Mammary epithelial cell (primary cell): ENCODE measurements at places on chromosomes 7 and 10.

DNA sequence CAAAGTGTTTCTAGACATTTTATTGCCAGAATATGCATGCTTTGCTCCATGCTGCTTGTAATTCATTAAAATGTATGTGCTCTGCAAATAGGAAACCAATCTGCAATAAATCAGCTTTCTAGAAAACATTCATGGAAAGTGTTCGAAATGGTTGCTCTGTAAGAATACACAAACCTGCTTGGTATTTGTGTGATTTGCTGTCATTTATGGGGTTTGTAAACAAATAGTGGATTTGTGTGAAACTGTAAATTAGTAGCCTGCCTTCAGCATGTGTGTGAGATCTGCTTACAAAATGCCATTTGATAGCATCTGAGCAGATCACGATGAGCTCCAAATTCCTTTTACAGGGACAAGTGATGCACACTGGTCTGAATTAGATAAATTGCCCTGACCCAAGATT is 219.0 kb upstream of the CSTF2T start:
- DNase-seq, result no peak

- no peak for DNase-seq
These were observed 81.7 kb downstream of the GPR85 start for GRCh38 chr7:113004726-113005454.

DNA sequence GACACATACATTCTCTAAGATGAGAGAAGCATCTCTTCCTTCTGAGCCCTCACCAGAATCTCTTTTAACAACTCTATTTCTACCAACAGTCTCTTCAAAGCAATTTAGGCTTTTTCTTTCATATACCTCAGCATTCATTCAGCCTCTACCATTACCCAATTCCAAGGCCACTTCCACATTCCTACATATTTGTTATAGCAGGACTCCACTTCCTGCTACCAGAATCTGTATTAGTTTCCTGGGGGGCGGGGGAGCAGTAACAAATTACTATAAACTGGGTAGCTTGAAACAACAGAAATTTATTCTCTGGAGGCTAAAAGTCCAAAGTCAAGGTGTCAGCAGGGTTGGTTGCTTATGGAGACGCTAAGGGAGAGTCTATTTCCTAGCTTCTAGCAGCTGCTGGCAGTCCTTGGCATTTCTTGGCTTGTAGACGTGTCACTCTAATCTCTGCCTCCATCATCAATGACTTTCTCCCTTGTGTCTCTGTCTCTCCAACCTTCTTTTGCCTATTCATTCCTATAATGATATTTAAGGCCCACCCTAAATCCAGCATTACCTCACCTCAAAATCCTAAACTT is 7.4 kb downstream of the PRPS1L1 start:
- no peak for DNase-seq

DNA sequence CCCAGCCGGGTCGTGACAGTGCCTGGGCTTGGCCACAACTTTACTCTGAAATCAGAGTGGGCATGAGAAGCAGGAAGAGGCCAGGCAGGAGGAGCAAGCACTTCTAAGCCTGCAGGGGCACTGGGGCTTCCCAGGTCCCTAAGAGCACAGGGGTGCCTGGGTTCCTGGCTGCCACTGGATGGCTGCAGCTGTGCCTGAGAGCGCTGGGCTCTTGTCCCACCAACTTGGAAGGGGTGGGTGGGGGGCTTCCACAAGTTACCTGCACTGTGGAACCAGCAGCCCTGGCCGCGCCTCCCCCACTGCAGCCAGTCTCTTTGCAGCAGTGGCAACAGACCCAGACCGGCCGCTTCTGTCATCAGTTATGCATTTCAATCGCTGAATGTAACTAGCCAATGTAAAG is 434.7 kb upstream of the GRM3 start:
- DNase-seq, result no peak

GRCh38 chr7:28096713-28097112 is 83.9 kb downstream of the JAZF1 start:
- DNase-seq, result no peak

DNA sequence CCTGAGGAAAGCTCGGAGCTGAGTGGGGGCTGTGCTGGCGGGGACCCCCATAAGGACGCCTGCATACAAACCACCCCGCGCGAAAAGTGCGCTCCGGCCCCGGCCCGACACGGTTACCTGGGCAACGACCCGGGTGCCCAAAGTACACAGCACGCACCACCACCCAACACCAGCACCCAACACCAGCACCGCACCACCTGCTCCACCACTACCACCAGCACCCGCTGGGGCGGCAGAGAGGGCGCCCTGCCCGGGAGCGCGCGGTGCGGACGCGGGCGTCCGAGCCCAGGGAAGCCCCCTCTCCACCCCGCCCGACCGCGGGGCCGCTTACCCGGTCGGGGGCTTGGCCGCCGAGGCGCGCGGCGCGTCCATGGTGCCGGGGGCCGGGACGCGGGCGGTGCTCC is 345 bp downstream of the COBL start:
- DNase-seq, result no peak

DNA sequence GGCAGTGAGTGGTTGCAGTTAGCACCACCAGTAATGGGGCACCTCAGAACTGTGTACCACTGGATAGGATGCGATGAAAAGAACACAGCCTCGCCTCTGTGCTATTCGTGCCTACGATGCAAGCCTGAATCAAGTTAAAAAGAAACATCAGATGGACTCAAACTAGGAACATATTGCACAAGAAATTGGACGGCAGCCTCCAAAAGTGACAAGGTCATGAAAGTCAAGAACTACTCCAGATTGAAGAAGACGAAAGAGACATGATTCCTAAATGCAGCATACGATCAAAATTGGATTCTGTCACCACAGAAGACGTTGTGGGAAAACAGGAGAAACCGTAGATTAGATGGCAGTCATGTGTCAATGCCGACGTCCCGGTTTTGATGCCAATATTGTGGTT is 648.1 kb upstream of the FOXK1 start:
- no peak for DNase-seq

DNA sequence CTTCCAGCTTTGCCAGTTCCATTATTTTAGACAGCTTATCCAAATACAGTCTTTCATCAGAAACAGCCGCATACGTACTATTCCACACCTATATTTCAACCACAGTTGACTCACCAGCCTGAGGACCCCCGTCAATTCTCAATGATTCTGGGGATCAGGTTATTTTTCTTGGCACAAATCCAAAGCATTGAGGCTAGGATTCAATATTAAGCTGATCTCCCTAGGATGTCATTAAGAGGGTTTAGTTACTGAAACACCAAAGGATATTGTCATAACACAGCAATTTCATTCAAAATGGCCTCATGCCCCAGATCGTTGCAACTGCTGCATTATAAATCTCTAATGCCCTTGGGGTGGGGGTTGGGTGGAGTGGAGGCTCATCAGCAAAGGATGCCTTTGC is 214.6 kb downstream of the PTEN start:
- DNase-seq, result no peak

- DNase-seq, result no peak
These were observed 36.4 kb upstream of the CHCHD3 start for GRCh38 chr7:133118261-133118660.

DNA sequence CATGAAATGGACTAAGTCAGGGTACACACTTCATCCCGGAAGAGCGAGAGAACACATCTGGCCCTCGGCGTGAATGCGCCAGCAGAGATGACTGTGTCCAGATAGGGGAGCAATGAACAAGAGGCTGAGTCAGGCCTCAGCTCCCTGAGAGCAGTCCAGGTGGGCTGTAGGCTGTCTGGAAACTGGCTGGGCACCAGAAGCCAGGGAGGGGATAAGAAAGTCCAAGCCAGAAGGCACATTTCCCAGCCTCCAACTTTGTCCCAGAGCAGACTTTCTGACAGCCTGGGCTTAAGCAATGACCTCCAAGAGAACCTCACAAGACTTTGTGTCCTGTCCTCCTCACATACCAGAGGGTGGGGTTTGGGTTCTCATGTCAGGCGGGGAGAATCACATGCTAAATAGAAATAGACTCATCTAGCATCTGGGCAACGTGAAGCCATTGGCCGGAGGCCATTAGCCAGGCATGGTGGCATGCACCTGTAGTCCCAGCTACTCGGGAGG is 157.2 kb downstream of the ARHGAP12 start:
- DNase-seq, result no peak

- DNase-seq, result no peak
These were observed 91.6 kb upstream of the CCDC6 start for GRCh38 chr10:59997827-59998525.

DNA sequence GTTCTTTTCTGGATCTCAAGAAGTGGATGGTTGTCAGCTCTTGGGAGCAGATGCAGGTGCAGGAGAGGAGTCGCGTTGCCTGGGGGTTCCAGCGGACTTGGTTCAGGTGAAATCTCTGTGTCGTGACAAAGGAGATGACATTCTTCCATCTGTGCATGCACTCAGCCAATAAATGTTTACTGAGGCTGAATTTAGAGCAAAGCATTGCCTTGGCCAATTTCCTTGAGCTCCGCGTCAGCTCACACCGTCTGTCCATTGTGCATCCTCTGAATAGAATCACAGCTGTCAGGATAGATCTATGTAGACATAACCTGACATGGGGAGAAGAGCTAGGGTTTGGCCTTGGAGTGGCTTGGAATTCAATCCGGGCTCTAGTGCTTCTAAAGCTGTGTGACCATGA is 343.7 kb downstream of the GLRX3 start:
- DNase-seq, result no peak

DNA sequence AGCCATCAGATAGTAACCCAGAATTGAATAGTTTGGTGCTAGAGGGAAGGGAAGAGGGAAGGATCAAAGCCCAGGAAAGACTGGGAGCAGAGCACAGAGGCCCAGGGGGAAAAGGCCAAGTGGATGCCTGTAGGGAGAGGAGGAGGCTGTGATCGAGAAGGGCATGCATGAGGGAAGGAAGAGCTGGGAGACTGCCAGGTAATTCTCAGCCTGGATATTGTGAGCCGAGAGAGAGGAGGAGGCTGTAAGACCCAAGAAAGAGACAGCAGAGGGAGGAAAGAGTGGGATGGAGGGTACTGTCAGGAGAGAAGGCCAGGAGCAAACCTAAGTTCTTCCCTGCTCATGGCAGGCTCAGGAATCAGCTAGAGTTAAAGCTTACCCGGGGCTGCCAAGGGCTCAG is 178.2 kb downstream of the CCDC3 start:
- DNase-seq, result no peak

- peak; percentile 3 for DNase-seq
These were observed 524.8 kb upstream of the SORCS1 start for GRCh38 chr10:107689323-107689722.

DNA sequence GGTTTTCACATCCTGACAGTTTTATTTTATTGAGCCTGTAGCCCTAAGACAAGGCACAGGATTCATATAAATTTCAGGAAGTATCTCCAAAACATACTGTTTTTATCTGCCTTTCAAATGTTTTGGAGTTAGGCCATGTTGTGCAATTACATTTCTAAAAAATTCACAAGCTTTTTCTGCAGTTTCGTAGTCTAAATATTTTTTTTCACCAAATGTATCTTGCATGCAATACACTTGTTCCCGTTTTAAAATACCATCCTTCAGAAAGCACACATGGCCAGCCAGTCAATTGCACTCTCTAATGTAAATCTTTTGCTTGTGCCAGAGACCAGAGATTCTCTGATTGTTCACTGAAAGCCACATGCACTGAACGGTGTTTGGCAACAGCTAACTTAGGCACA is 161.5 kb upstream of the PRKCQ start:
- no peak for DNase-seq

GRCh38 chr7:93036807-93037206 is 81.0 kb downstream of the SAMD9 start:
- DNase-seq, result peak; percentile 50

DNA sequence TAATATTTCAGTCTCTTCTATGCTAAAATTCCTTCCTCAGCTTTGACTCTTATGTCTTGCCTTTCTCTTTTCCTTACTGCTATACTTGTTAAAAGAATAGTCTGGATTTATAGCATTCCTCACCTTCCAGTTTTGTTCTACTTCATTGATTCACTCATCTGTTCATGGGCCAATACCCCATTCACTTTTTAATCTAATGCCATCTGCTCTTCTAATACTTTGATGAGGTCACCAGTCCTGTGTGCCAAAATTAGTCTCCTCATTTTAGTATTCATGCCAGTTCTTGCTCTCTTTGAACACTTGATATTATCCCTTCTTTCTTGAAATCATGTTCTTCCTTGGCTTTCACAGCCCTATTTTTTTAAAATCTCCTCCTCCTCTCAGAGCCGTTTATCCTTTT is 19.3 kb downstream of the STK17A start:
- no peak for DNase-seq

DNA sequence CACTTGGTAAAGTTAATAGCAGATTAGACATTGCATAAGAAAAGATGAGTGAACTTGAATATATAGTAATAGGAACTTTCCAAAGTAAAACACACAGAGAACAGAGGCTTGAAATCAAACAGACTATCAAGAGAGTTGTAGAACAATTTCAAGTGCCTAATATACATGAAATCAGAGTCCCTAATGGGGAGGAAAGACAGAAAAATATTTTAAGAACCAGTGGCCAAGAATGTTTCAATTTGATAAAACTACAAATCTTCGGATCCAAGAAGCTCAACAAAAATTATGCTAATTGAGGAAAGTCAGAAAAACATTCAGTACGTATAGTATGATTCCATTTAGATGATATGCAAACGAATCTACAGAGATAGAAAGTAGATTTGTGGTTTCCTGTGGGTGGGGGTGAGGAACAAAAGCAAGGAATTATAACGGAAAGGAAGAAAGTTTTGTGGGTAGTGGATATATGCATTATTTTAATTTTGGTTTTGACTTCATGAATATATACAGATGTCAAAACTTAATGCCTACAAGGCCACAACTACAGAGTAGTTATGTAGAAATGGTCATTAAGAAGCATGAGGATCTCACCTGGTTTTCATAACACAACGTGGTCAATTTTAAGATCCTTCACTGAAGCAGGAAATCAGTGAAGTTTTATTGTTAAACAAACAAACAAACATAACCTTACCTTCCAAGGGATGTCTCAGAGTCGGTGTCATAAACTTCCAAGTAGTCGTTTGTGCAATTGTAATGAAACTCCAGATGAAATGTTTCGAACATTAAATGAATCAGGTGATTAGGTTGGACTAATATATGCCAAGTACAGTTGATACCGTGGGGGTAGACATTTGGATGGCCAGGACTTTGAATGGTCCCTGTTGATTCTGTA is 62.0 kb downstream of the CUBN start:
- no peak for DNase-seq

- DNase-seq, result no peak
These were observed 7.9 kb downstream of the HSPB1 start for GRCh38 chr7:76310102-76310957.

GRCh38 chr10:10515479-10516204 is 502.0 kb upstream of the CELF2 start:
- no peak for DNase-seq

DNA sequence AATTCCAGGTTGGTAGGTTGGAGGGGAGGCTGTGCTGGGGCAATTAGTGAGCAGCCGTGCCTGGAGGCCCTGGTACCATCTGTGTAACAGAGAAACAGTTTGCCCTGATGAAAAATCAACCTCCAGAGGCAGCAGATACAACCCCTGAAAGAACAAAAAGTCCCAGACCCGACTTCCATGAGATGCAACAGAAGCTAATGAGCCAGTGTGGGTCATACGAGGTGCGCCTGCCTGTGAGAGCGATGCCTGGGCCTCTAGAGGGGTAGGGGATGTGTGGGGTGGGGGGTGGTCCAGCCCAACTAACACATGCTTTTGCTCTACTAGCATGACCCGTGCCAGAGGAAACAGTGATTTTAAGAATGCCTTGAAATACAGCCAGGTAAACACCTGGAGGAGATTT is 39.3 kb downstream of the CELF2 start:
- no peak for DNase-seq
